ENCODE measurements at places on chromosomes 12 and 14.

GRCh38 chr12:23810329-23810902, 139.1 kb downstream of the SOX5 start:
- DNase-seq, result no peak

DNA sequence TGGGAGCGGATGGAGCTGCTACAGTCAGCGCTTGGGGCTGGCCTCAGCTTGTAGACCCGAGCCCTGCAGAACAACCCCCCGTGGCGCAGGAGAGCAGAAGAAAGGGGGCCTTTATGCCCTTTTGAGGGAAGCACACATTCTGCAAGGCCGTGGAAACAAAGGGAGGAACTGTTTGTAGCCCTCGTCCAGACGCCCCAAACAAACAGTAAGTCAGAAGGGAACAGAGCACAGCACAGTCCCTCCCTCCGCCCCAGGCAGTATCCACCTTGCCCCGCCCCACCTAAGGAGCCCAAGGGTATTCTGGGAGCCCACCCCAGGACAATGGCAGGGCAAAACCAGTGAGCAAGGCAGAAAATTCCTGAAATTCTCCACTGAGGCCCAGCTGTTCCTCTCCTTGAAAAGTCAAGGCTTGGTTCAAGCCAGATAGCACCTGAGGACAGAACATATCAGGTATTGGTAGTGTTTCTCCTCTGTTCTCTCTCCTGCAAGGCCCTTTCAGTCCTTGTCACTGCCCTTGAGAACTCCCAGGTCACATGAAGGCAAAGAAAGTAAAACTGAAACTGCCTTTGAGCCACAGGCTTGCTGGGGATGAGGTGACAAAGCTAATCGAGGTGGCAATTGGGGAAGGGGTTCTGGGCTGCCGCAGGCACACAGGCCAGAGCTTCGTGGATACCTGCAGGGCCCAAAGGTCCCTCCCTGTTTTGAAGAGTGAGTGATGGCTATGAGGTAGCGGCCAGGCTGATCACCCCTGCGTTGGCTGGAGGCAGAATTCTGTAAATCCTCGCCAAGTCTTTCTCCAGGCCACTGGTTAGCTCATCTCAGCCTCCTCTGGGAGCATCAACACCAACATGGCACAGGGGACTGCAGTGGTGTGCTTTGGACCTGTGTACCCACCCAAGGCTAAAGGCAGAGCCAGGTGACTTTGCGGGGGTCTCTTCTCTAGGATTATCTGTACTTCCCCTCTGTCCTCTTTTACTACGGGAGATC, 499 bp downstream of the DGLUCY start:
- DNase-seq, result peak; percentile 73

DNA sequence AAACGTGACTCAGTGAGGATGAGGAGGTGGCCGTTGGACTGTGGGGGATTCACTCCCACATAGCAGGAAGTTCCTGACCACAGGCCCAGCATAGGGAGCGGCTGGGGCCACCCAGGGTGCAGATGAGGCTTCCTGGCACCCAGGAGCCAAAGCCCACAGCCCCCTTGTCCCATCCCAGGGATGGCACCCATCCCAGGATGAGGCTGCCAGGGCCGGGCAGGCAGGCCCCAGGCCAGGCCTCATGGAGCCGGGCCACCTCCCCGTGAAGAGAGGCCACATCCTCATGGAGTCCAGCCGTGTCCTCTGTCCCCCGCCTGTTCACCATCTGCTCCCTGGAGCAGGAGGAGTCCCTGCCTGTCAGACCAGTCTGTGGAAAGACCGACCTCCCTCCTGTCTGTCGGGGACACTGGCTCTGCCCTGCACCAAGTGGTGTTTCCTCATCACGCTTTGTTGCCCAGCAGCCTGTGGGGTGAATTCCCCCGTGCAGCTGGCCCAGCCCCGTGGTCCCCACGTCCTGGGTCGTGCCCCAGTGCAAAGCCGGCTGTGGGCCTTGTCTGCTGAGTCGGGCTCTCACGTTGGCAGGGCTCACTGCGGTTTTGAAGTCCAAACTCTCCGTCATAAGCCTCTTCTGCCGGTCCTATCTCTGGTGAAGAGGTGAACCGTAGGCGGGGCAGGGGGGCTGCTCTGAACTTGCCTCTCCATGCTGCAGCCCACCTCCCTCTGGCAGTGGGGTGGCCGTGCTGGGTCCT, 24.5 kb downstream of the MMP17 start:
- DNase-seq, result no peak

- DNase-seq, result no peak
Measured at GRCh38 chr14:22381766-22382165, 207.3 kb downstream of the DAD1 start.

- DNase-seq, result no peak
Measured at GRCh38 chr14:75941030-75941429, 40.8 kb downstream of the TGFB3 start.

DNA sequence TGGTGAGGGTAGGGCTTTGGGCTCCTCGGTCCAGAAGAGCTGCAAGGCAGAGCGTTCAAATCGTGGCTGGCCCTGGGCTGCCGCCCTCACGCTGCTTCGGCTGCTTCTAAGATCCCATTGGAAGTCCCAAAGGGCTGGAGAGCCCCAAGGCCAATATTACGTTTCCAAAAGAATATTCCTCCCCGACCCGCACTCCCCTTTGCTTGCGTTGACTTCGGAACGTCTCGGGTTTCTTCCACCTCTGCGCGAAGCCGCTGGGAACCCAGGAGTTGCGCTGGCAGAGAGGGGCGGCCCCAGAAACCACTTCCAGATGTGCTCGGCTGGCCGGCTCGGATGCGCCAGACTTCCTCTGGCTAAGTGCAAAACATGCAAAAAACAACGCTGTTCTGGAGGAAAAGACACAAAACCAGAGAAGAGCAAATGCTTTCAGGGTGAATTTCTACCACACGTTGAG, at the start of gene GLT8D2:
GLT8D2 (minus strand) TSS at position 285 of the 454 bp plus-strand sequence. CDS start 30,539 bp downstream, outside the sequence.
- no peak for DNase-seq

DNA sequence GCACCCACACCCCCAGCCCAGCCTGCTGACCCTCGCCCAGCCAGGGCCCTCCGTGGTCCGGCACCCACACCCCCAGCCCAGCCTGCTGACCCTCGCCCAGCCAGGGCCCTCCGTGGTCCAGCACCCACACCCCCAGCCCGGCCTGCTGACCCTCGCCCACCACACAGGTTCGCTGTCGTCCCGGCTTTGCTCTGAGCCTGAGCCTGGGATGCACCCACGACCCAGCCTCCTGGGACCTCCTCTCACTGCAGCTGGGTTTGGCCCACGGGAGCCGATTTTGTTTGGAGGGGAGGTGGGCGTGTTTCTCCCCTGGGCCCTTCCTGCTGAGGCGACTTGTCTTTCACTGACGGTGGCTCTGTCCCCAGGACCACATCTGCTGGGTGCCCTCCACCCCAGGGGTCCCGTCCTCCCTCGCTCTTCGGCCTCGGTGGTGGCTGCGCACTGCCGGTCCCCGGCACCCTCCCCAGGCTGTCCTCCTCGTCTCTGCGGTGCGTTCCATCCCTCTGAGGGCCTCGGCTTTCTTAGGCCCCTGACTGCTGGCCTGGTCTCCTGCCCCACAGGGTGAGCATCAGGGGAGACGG, 83.8 kb downstream of the GALNT9 start:
- no peak for DNase-seq

GRCh38 chr14:75450381-75451276, 22.8 kb downstream of the JDP2 start:
- DNase-seq, result peak; percentile 96

GRCh38 chr12:24815114-24815423, 133.8 kb downstream of the BCAT1 start:
- no peak for DNase-seq

DNA sequence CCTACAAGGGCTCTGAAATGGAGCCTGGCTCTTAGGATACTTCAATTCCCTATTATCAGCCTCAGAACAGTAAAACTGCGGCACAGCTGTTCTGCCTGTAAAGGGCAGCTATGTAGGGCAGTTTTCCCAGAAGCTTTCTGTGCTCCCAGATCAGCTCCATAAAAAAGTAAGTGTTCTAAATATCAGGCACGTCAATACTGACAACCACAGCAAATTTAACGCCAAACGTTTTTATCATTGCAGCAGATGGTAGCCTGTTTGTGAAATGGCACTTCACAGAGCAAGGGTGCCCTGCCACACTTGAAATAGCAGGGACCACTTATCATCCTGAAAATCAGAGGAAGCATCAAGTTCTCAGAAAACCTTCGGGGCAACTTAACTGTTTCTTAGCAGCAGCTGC, 54.8 kb upstream of the PTHLH start:
- no peak for DNase-seq

GRCh38 chr12:46082490-46083200, 92.3 kb upstream of the SCAF11 start:
- no peak for DNase-seq

DNA sequence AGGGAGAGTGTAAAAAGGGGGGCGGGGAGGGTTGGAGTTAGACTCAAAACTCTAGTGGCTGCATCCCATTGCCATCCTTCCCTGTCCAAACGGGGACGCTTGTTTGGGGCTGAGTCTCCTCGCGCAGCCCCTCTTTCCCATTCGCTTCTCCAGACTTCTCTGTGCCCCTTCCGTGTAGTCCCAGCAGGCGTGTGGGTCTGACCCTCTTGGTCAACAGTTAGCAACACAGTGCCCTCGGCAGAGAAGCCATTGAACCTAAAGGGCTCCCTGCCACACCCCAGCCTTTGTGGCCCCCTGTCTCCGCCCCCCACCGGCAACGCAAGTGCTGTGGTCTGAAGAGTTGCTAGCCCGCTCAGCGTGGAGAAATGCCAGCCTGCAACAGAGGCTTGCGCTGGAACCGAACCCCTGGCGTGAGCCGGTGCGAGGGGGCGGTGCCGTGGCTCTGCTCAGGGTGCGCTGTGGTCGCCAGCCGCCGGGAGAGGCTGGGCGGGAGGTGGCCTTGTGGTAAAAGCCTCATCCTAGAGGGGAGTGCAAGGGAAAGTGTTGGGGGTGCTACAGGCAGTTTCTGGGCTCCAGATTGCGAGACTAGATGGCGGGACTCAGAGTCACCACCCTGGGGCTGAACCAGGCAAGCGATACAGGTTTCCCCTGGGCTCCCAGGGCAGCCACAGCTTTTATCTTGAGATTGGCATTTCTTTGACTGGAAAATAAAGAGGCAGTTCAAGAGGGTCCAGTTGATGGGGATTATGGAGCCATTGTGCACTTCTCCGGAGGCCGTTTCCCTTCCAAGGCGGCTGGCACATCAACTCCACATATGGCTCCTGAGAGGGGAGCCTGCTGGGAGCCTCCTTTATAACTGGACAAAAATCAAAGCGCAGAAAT, 2.1 kb downstream of the PLXNC1 start:
- no peak for DNase-seq

DNA sequence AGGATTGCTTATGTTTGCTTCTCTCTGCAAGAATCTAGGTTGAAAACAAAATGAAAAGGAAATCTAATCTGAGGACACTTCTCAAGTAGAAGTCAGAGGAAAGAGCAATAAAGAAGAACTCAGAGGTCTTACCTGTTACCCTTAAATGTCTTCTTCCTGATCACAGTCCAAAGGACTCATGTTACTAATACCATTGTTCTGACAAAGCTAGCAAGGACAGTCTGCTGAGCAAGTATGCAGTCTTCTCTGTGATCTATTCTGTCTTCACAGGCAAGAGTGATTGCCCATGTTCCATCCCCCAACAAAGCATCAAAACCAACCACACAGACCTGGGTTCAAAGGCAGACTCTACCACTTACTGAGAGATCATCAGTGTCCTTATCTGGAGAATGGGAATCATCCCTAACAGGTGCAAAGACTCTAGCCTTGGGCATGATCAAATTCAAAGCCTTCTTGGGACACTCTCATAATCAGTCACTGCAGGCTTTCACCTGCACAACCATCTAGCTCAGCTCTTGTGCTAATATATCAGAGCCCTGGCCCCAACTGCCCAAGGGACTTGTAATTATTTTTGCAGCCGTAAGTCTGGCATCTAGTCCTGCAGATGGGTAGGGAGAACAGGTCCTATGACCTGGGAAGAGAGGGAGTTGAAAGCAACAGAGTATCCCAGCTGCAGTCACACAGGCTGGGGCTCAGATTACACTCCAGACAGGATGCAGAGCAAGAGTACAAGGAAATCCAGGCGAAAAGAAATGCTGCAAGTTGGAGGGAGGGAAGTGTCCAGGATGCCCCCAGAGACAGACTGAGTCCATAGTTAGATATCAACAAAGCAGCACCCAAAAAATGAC, 97.9 kb upstream of the NUDT4 start:
- no peak for DNase-seq

DNA sequence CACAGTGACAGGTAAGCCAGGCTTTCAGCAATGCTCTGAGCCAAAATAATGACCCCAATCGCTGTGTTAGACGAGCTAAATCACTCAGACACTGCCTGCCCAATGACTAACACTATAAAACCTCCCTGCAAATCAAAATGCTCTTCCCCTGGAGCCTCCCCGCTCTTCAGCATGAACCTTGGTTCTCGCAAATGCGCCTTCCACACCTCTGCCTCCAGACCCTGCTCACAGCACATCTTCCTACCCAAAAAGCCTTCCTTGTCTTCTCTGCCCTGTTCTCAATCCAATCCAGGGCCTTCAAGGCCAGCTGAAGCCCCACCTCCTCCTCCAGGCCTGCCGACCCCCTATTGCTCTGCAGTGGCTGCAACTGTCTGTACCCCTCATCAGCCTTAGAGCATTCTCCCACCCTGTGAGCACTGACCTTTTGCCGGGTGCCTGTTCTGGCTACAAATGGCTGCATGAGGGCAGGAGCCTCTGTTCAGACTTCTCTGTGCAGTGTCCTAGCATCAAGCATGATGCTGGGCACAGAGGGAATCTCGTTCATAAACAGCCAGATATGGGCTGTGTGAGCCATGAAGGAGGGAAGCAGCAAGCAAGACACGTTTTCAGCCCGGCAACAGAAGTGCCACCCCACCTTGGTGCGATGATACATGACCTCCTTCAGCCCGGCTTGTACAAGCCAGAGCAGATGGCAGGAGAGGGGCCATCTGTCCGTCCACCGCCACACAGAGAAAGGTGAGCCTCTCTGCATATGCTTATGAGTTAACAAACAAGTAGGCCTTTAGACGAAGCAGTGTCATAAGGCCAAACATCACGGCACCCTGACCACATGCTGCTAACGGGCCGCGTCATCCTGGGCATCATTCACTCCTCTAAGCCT, 64.5 kb upstream of the DDX11 start:
- no peak for DNase-seq

GRCh38 chr12:128367961-128368360, 101.0 kb downstream of the TMEM132C start:
- no peak for DNase-seq
